ENCODE measurements at places on chromosomes 3 and 15.

- DNase-seq, result no peak
Measured at GRCh38 chr3:58039601-58040000, 31.4 kb downstream of the FLNB start.

DNA sequence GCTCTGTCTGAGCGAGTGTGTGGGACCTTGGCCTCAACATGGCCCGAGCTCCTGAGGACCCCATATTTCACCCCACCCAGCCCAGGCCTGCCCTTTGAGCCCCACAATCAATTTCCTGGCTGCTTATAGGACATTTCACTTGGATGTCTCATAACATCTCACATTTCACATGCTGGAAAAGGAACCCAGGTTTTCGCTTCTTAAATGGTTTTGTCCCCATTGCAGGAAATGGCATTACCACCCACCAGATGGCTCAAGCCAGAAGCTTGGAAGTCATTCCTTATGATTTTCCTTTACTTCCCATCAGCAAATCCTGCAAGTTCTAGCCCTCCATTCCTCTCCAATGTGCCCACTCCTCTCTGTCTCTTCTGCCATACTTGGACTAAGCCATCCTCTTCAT, 14.9 kb downstream of the ITGA11 start:
- no peak for DNase-seq

DNA sequence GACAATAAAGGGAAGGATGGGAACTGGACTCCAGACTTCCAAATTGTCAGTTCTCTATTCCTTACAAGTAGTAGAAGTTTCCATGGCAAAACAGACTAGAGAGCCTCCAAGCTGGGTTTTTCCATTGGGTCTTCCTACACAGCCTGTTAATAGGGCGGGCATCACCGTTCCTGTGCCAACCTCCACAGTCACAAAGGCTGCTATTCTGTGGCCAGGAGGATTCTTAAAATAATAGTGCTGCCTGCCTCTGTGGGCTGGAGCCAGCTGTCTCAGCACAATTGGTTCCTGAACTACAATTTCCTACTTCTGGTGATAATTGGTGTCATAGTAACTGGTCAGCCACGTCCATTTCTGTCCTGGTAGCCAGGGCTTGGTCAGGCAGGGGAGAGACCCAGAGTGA, 38.6 kb downstream of the LYZL4 start:
- DNase-seq, result no peak

- DNase-seq, result no peak
Measured at GRCh38 chr15:77702211-77702957, 69.7 kb upstream of the LINGO1 start.

DNA sequence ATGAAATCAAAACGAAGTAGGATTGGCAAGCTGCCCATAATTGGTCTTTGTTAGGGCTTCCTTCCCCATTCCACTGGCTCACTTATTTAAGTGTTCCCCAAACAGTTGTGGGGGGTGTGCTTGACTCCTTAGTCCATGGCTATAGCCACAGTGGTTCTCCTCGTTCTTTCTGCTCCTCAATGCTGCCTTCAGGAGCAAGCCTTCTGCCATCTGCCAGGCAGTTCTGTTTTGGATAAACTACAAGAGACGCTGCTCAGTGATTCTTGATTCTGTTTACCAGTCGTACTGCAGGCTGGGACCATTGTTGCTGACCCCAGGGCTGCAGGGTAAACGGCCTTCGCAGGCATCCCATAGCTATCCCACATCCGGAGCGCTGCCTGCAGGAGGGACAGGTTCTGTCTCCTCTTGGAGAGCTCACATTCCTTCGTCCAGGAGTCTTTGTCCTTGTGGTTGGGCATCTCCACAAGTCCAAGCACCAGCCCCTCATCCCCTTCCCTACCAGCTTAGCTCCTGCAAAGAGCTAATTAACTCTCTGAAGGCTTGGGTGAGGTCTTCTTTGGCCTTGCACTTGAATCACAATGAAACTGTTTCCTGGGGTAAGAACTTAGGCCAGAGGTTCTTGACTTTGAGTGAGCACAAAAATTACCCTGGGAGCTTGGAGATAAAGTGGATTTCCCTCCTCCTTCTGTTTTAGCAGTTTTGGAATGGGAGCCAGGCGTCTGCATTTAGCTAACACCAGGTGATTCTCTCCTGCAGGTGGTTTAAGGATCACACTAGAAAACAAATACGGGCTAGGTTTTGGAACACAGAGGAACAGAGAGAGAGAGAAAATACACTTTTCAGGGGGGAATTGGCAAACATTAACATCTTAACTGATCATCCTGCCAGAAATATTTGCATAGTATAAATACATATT, 114.9 kb downstream of the SV2B start:
- no peak for DNase-seq

GRCh38 chr3:77420336-77420735, 380.4 kb downstream of the ROBO2 start:
- no peak for DNase-seq

GRCh38 chr3:59759298-59760031, 709.6 kb upstream of the CFAP20DC start:
- no peak for DNase-seq

- DNase-seq, result no peak
Measured at GRCh38 chr15:71484080-71484479, 326.3 kb upstream of the NR2E3 start.

- DNase-seq, result no peak
Measured at GRCh38 chr15:73862276-73862675, 11.1 kb upstream of the TBC1D21 start.

GRCh38 chr3:123328851-123329635, 119.8 kb downstream of the ADCY5 start:
- peak; percentile 33 for DNase-seq

DNA sequence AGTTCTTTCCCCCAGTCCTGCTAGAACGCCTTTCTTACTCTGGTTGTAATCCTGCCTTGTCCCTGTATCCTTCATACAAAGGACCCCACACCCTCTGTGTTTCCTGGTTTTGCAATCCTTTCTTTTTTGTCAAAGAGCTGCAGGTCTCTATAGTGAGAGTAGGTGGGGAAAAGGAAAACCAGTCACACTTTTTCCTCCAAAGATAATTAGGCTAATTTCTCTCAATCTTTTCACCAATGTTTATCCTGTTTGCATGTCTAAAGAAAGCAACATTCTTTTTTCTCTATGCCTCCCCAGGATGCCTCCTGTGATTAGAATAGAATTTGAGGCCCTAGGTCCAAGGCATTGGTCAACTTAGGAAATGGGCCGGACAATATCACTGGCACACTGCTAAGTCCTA, 25.4 kb downstream of the SEMA6D start:
- no peak for DNase-seq

GRCh38 chr15:60899322-60899966, 329.7 kb downstream of the RORA start:
- no peak for DNase-seq

Measured in KG1 (cell line).